Transverse colon (tissue), 4 donors: ENCODE measurements at places on chromosomes 12 and 14. TPM values are rescaled to one million over a fixed set of nuclear protein-coding genes. Genes with fewer than 3 reads are reported as not detected.

- no peak overlapping the region for H3K27ac ChIP-seq
- no peak overlapping the region for H3K4me3 ChIP-seq
- no peaks in the 10 kb centered on the region for H3K4me1 ChIP-seq
- DNase-seq = no peak
- peaks cover 63% of the 10 kb centered on the region for H3K36me3 ChIP-seq
These were observed 10.7 kb downstream of the EIF2S1 start for GRCh38 chr14:67370830-67371229.

GRCh38 chr12:119783787-119784186 lies 93.3 kb downstream of the CIT start:
- no peaks in the 10 kb centered on the region for H3K27me3 ChIP-seq
- no peaks in the 10 kb centered on the region for H3K4me1 ChIP-seq
- no peaks in the 10 kb centered on the region for H3K36me3 ChIP-seq
- no peak overlapping the region for H3K27ac ChIP-seq

- no peaks in the 10 kb centered on the region for H3K27me3 ChIP-seq
- peak overlapping the region; percentile 82 for H3K27ac ChIP-seq
- no peak overlapping the region for H3K4me3 ChIP-seq
- peaks cover 60% of the 10 kb centered on the region for H3K4me1 ChIP-seq
These were observed 11.7 kb downstream of the SP1 start for GRCh38 chr12:53391724-53392123.

- H3K4me1 ChIP-seq = peaks cover 42% of the 10 kb centered on the region
- H3K27ac ChIP-seq = peak overlapping the region; percentile 90
- H3K27me3 ChIP-seq = no peaks in the 10 kb centered on the region
- DNase-seq = peak; percentile 41
- no peak overlapping the region for H3K4me3 ChIP-seq
These were observed 109.4 kb downstream of the ARF6 start for GRCh38 chr14:50001999-50002925.

- no peak overlapping the region for H3K4me3 ChIP-seq
- no peaks in the 10 kb centered on the region for H3K27me3 ChIP-seq
- no peaks in the 10 kb centered on the region for H3K36me3 ChIP-seq
These were observed 41.5 kb downstream of the SPPL3 start for GRCh38 chr12:120862664-120863063.

- H3K4me1 ChIP-seq = no peaks in the 10 kb centered on the region
- H3K27me3 ChIP-seq = no peaks in the 10 kb centered on the region
- DNase-seq = no peak
- no peaks in the 10 kb centered on the region for H3K36me3 ChIP-seq
These were observed 88.3 kb upstream of the AMN1 start for GRCh38 chr12:31817120-31817519.

- peaks cover 19% of the 10 kb centered on the region for H3K27me3 ChIP-seq
- no peak for DNase-seq
- H3K27ac ChIP-seq = no peak overlapping the region
- H3K4me1 ChIP-seq = no peaks in the 10 kb centered on the region
- H3K36me3 ChIP-seq = no peaks in the 10 kb centered on the region
These were observed 49.3 kb upstream of the ASPG start for GRCh38 chr14:104036212-104036611.

DNA sequence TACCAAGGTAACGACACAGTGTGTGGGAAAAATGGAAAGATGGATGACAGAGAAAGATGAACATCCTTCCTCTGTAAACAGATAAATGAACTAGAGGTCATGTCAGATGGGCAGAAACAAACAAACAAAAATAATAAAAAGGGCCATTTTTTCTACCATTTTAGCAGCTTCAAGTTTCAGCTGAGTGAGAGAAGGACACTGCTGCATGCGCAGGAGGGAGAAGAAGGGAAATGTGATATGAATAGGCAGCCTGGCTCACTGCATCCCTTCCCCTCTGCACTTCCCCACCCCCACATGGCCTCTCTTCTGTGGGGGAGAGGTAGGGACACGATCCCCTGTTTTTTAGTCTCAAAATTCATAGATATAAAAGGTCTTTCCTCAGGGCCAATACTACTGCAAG lies 492.0 kb downstream of the NELL2 start:
- H3K27ac ChIP-seq = no peak overlapping the region
- DNase-seq = no peak
- H3K27me3 ChIP-seq = no peaks in the 10 kb centered on the region
- H3K36me3 ChIP-seq = no peaks in the 10 kb centered on the region
- no peak overlapping the region for H3K4me3 ChIP-seq

DNA sequence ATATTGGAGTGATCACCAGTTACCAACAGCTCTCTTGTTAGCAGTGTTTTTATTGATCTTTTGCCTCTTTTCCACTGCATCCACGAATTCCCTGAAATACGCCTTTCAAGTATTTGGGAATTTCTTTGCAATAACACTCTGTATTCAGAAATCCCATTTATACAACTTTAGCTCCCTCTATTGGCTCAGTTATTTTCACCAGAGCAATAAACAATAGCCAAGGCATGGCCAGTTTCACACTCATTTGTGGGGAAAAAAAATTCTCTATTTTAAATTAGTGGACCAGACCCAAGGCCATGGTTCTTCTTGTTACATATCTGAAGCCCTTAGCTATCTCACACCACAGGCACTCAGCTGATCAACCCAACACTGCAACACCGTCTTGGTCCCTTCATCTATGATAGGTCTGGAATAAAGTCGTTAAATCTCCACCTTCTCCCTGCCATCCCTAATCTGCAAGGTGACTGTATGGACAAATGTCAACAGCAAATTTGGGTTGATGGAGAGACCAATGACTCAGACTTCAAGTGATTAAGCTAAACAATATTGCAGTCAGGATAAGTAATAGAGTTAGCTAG lies 92.4 kb upstream of the TMEM260 start:
- no peak overlapping the region for H3K4me3 ChIP-seq
- H3K36me3 ChIP-seq = no peaks in the 10 kb centered on the region

DNA sequence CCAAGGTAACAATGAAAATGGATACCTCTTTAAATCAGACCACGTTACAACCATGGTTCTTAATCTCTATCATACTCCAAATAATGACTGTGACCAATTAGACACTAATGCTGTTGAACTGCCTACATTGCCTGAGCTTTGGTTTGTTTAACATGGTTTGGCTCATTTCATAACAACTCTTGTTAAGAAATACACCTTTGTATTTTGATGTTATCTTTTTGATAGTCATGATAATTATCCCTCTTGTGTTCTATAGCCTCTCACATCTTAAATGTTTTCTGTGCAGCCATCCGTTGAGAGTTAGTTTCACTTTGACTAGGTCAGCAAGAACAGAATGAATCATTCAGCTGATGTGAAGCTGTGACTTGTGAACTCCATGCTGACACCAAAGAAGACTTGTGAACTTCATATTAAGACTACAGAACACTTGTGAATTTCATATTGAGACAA lies 75.5 kb upstream of the RERGL start:
- H3K4me1 ChIP-seq = peaks cover 7% of the 10 kb centered on the region
- H3K36me3 ChIP-seq = no peaks in the 10 kb centered on the region
- no peak for DNase-seq
- no peak overlapping the region for H3K27ac ChIP-seq

GRCh38 chr12:114671443-114672411 lies 12.2 kb downstream of the TBX3 start:
- H3K27me3 ChIP-seq = peaks cover 64% of the 10 kb centered on the region
- no peaks in the 10 kb centered on the region for H3K36me3 ChIP-seq
- no peak overlapping the region for H3K4me3 ChIP-seq
- DNase-seq = no peak

DNA sequence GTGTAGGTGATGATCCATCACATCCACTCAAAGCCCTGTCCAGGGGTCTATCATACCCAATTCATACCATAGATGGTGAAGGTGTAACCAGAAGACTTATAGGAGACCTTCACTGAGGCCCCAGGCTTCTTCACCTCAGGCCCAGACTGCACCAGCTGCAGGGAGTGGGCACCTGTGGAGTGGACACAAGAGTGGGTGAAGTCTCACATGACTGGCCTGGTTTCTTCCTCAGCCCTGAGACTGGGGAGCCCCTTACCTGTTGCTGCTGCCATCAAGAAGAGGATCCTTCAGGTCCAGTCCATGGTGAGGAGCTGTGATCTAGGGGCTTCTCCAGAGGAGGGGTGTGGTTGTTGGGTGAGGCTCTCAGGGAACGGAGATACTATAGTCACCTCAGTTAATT lies 851.0 kb downstream of the TMEM121 start:
- H3K27ac ChIP-seq = no peak overlapping the region
- no peaks in the 10 kb centered on the region for H3K4me1 ChIP-seq
- H3K4me3 ChIP-seq = no peak overlapping the region
- H3K36me3 ChIP-seq = no peaks in the 10 kb centered on the region
- no peak for DNase-seq

DNA sequence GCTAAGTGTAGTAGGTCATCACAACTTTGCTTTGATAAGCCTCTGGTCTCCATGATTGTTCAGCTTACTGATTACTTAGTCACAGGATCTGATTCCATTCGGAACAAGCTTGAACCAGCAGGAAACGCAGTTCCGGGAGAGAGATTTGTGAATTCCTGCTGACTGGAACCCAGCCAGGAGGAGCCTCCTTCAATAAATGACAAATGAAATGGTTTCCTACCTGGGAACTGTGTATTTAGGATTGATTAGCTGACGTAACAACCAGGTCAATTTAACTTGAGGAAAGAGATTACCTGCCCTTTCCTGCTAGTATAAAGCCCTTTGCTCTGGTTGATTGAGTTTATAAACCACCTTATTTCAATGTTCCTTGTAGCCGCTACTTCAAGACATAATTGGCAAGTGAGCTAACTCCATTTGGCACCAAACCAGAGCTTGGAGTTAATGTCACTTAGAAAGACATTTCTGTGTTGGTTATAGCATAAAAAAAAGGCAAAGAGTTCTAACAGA lies 35.1 kb upstream of the KCNH3 start:
- DNase-seq = peak; percentile 55
- H3K27me3 ChIP-seq = no peaks in the 10 kb centered on the region
- H3K4me1 ChIP-seq = peaks cover 4% of the 10 kb centered on the region
- H3K36me3 ChIP-seq = no peaks in the 10 kb centered on the region
- no peak overlapping the region for H3K27ac ChIP-seq
- no peak overlapping the region for H3K4me3 ChIP-seq

DNA sequence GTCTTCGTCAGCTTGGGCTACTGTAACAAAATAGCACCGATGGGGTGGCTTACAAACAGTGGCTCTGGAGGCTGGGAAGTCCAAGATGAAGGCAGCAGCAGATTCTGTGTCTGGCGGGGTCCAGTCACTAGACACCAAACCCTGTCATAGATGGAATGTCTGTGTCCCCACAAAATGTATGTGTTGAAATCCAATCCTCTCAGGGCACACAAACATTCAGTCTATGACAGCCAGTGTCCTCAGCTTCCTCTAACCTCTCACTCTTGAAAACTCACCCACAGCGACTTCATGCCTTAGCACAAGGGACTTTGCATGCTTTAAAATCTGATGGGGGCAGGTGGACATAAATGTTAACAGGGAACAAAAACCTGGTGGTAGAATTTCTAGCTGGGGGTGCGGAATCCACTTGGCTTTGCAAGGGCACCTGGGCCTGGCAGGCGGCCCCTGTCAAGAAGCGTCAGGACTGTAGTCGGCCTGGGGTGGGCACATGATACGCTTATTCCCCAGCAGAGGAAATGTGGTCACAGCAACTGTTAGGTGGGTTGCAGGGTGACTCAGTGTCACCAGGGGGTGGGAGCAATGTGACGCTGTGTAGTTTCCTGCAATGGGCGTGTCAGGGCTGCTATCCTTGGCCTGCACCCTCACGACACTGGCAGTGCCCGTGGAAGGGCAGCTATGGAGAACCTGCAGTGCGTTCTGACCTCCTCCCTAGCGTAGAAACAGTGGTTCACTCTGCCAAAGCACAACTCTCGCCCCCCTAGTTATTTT lies 17.7 kb downstream of the RIN3 start:
- H3K27ac ChIP-seq = peak overlapping the region; percentile 21
- H3K4me3 ChIP-seq = no peak overlapping the region
- H3K4me1 ChIP-seq = peaks cover 16% of the 10 kb centered on the region
- no peak for DNase-seq

GRCh38 chr14:76927971-76928700 lies 100.4 kb downstream of the IRF2BPL start:
- no peak overlapping the region for H3K27ac ChIP-seq
- no peaks in the 10 kb centered on the region for H3K27me3 ChIP-seq
- DNase-seq = no peak
- H3K4me1 ChIP-seq = no peaks in the 10 kb centered on the region

DNA sequence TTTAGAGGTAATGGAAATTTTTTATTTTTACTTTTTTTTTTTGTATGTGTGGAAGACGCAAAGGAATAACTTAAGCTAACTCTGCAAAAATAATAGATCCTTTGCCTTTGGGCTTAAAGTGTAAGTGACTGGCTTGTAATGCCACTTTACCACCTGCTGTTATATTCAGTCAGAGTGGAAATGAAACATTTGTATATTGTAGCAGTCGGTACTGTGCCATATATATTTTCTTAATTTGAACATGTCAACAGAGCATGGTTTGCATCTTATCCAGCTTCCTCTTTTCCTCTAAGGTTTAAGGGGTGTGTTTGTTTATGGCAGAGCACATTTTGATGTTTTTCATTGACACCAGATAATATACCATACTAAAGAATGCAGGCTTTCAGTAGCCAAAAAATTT lies 176.6 kb downstream of the TRHDE start:
- no peak for DNase-seq
- no peak overlapping the region for H3K27ac ChIP-seq
- H3K4me1 ChIP-seq = no peaks in the 10 kb centered on the region
- no peaks in the 10 kb centered on the region for H3K27me3 ChIP-seq
- no peaks in the 10 kb centered on the region for H3K36me3 ChIP-seq

- no peak overlapping the region for H3K4me3 ChIP-seq
- DNase-seq = no peak
- no peaks in the 10 kb centered on the region for H3K4me1 ChIP-seq
- H3K36me3 ChIP-seq = no peaks in the 10 kb centered on the region
- H3K27me3 ChIP-seq = no peaks in the 10 kb centered on the region
- H3K27ac ChIP-seq = no peak overlapping the region
These were observed 142.2 kb upstream of the RFLNA start for GRCh38 chr12:124152731-124153130.

DNA sequence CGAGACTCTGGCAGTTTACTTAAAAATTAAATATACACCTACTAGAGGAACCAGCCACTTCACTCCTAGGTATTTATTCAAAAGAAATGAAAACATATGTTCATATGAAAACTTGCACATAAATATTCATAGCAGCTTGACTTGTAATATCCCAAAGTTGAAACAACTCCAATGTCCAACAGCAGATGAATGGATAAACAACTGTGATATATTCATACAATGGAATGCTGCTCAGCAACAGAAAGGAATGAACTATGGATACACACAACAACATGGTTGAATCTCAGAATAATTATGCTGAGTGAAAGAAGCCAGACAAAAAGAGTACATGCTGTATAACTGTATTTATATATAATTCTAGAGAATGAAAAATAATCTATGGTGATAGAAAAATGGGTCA lies 53.4 kb upstream of the DACT1 start:
- no peak overlapping the region for H3K27ac ChIP-seq
- H3K4me1 ChIP-seq = no peaks in the 10 kb centered on the region
- H3K4me3 ChIP-seq = no peak overlapping the region
- no peaks in the 10 kb centered on the region for H3K27me3 ChIP-seq

- H3K4me1 ChIP-seq = no peaks in the 10 kb centered on the region
- no peaks in the 10 kb centered on the region for H3K27me3 ChIP-seq
- H3K27ac ChIP-seq = peak overlapping the region; percentile 42
- H3K4me3 ChIP-seq = no peak overlapping the region
- no peaks in the 10 kb centered on the region for H3K36me3 ChIP-seq
- DNase-seq = no peak
These were observed 8.0 kb downstream of the SLC8B1 start for GRCh38 chr12:113326775-113327395.

Gene SPTB
- total RNA-seq = 0.37 TPM

Gene PA2G4
- 22.1 TPM for total RNA-seq

Gene LHX5
- not detected for total RNA-seq

Gene PMCH
- total RNA-seq = not detected

Gene NEDD8
- 43.4 TPM for total RNA-seq

Gene OTOGL
- 0.41 TPM for total RNA-seq

Gene PAPLN
- 12.5 TPM for total RNA-seq

Gene CIROP
- not detected for total RNA-seq
